HT-29 (cell line): ENCODE measurements at places on chromosomes 5 and 9.

DNA sequence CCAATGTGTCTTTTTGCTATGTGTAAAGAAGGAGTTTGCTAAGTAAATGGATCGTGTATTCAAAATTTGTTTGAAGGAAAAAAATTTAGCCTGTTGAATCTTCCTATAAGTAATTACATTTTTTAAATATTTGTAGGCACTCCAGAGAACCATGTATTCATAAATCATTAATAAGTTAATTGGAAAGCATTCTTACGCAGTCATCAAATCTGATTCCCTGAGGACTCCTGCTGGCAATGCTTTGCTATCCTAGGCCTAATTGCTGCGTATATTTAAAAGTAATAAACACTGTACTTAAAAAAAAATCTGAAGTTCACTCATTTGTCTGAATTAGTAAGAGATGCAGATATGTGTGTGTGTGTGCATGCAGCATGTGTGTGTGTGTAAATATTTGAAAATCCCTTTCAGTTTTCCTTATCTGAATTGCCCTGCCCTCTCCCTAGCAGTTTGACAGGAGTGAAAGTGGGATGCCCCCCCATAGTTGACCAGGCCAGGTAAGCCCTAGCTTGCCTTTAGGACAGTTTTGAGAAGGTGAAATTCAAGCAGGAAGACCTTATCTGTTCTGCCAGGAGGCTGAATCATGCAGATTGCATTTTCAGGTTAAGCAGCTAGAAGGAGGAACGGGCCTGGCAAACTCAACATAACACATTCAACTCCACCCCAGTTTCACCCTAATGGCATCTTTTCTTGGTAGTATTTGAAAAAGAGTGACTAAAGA is 81.2 kb upstream of the DNAH5 start:
- no peak for DNase-seq

GRCh38 chr5:9545136-9545991 is 511 bp downstream of the SEMA5A start:
- DNase-seq, result no peak

- DNase-seq, result no peak
Observed at GRCh38 chr9:131233556-131233955, 42.8 kb downstream of the FAM78A start.

- no peak for DNase-seq
Observed at GRCh38 chr5:80695666-80696065, 40.9 kb upstream of the DHFR start.

DNA sequence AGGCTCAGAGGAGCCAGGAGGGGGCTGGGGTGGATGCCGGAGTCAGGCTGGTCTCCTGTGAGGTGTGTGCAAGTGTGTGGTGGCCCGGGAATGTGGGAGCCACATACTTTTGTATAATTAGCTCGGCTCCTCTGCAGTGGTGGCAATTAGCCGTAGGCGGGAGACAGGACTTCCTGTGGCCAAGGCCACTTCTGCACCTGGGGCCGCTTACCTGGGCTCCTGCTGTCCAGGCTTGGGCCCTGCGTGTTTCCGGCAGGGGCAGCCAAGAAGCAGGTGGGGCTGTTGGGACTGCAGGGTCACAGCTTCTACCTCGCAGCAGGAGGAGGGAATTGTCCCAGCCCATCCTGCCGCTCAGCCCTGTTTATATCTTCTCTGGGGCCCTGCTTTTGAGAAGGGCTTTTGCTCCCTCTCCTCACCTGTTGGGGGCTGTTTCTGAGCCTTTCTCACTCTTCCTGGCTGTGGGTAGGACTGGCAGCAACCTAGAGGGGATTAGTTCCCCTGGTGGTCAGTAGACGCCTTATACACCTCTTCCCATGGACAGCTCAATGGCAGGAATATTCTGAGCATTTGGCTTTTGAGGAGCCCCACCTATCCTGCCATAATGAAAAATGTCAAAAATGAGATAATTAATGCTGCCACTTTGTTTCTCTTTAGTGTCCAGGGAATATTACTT is 145.4 kb upstream of the PITX1 start:
- no peak for DNase-seq

GRCh38 chr5:167071981-167072610 is 1219.3 kb upstream of the WWC1 start:
- DNase-seq, result no peak

DNA sequence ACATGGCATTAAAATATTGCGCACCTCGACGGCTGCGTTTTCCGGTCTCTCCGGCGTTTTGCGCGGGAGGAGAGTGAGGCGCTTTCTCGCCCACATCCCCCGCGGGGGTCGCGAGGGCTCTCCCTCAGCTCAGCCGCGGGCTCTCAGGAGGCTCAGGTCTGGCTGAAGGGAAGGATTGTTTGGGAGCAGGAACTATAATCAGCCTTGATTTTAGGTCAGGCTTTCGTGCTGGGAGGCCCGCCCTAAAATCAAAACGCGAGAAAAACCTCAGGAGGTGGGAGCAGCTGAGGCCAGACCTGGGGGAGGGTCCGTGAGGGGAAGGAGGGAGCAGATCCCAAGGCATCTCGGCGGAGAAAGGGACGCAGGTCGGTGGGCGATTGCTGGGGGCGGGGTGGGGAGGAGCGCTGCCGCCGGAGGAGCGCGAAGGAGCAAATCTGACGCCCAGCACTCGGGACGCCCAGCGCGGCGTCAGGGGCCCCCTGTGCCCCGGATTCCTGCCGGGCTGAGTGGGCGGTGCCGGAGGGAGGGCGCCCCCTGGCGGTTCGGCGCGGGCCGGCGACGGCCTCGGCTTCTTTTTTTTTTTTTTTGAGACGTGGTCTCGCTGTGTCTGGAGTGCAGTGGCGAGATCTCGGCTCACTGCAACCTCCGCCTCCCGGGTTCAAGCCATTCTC is 18.7 kb upstream of the RNF130 start:
- peak; percentile 54 for DNase-seq

DNA sequence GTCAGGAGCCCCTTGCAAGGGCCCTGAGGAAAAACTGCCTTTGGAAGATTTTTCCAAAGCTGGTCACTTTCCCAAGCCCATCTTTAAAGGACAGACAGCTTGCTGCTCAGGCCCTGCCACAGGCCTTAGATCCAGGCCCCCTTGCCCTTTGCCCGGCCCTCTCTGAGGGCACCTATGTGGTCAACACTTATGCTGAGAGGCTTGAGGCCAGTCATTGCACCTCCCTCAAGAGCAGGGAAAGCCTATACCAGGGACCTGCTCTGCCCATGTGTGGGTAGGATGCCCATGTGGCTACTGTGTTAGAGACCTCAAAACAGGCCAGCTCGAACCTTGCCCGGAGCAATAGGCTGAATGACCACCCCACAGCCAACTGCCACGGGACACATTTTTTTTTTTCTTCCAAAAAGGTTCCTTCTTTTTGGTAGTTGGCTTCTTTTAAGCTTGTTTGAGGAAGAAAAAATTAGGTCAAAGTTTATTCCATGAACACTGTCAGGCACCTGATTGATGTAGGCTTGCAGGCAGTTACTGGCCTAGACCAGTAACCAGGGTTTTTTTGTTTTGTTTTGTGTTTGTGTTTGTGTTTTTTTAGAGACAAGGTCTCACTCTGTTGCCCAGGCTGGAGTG is 3.8 kb downstream of the TCF7 start:
- no peak for DNase-seq

DNA sequence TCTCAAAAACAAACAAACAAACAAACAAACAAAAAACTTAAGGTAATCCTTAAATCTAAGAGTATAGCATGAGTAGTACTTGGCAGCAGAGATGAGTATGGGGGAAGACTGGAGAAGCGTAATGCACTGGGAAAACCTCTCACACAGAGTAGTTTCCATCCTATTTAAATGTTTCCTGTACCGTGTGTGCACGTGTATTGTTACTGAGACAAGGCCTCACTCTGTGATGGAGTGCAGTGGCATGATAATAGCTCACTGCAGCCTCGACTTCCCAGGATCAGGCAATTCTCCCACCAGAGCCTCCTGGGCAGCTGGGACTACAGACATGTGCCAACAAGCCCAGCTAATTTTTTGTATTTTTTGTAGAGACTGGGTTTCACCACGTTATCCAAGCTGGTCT is 2.9 kb downstream of the UIMC1 start:
- no peak for DNase-seq

- peak; percentile 59 for DNase-seq
Observed at GRCh38 chr5:114412510-114413171, 50.8 kb downstream of the KCNN2 start.

DNA sequence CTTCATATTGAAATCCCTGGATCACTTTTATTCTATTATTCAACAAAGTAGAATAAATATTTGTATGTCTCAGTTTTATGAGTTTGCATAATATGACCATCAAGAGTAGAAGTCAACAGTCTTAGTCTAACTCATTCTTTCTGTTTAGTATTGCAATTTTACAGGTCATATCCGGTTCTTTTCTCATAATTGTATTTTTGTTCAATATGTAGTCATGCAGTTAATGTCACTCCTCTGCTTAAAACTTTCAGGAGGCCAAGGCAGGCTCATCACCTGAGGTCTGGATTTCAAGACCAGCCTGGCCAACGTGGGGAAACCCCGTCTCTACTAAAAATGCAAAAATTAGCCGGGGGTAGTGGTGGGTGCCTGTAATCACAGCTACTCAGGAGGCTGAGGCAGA is 148.4 kb upstream of the TRPM3 start:
- no peak for DNase-seq

- DNase-seq, result no peak
Observed at GRCh38 chr9:96138616-96139015, 163.4 kb downstream of the HSD17B3 start.

GRCh38 chr5:173554989-173555705 is 61.3 kb downstream of the BOD1 start:
- DNase-seq, result no peak

GRCh38 chr9:93265972-93266371 is 82.0 kb downstream of the WNK2 start:
- DNase-seq, result no peak

DNA sequence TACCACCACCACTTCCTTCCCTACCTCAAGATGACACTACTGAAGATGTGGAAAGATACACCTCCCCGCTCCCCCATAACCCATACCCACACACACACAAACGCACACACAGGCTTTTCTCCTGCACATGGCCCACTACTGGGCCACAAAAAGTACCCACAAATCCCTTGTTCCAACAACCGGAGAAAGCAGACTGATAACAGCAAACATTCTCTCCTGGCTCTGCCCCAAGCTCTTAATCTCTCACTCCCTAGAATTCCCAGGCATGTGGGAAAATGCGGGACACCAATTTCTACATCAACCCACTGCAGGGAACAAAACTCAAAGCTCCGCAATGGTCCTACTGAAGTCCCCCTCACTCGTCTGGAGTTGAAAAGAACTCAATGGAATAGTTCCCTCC is 611.0 kb upstream of the KLF4 start:
- DNase-seq, result no peak

GRCh38 chr9:38347271-38347671 is 45.2 kb upstream of the ALDH1B1 start:
- DNase-seq, result no peak

GRCh38 chr9:97487861-97488260 is 13.6 kb upstream of the TMOD1 start:
- DNase-seq, result no peak

DNA sequence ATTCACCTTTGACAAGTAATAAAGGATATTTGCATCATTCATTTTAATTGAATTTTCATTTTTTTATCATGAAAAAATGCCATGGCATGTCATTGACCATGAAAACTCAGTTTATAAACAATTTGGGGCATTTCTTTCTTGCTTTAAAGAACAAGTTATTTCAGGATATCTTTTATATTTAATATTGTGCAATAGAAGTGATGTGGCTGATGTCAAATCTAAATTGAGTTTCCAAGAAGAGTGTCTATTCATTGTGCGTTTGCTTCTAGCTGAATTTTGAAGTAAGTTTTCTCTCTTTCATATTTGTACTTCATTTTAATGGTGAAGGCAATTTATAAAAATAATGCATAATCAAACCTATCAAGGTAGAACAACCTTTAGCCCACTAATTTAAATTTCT is 30.5 kb downstream of the MACIR start:
- no peak for DNase-seq

- DNase-seq, result no peak
Observed at GRCh38 chr9:715300-715699, 126.2 kb upstream of the DMRT1 start.

GRCh38 chr5:100780376-100780870 is 122.7 kb downstream of the ST8SIA4 start:
- DNase-seq, result no peak

DNA sequence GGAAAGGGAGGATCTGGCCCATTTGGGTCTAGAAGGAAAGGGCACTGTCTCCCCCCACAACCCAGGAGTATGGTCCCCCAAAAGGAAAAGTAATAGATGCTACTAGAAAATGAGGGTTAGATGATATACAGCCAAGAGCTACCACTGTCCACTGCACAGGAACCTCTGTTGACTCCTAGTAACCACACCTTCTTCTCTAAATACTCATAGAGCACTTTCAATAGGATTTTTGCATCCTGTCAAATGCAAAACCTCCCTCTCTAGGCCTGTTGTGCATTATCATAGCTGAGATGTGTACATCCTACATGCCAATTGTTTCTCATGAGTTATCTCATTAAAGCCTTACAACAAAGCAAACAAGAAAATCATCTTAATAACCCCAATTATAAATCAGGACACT is 66.8 kb downstream of the THBS4 start:
- no peak for DNase-seq

GRCh38 chr5:173327084-173327947 is 898 bp downstream of the STC2 start:
- DNase-seq, result no peak

DNA sequence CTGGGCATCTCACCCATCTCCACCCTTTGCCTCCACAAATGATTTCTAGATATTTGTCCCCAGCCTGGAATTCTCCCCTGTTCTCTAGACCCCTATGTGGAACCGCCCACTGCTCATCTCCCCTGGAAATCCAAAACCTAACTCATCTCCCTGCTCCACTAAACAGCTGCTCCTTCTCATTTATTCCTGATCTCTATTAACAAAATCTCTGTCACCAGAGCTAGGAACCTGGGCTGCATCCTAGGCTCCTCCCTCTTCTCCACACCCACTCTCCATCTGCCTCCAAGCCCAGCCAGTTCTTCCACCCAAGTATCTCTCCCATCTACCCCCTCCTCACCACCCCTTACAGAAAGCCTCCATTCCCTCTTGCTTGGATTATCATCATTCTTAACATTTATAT is 24.0 kb upstream of the SYNPO start:
- no peak for DNase-seq

DNA sequence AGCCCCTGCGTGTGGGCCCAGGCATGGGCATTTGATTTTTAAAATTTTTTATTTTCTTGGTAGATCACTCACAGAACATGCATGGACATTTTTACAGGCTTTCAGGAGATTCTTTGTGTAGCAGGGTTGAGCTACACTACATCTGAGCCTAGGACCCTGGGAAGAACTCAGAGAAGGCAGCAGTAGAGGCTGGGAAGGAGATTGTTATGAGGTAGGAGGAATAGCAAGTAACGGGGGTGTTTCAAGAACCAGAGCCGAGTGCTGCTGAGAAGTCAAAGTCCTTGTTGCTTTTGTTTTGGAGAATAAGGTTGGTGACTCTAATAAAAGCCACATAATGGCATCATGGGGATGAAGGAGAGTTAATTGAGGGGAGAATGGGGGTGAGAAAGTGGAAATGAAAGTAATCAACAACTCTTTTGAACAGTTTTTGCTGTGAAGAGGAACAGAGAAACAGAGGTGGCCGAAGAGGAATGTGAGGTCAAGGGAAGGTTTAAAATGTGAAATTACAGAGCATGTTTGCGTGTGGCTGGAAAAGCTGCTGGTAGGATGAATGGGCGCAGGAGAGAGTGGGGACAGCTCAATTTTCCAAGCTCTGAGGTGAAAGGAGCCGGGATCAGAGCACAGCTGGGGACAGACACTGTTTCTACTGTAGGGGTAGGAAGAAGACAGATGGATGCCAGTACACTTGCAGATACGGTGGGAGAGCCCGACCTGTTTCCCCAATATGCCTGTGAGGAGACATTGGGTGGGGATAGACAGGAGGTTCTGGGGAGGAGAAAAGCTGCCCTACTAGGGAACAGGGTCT is 4.7 kb upstream of the PDLIM7 start:
- DNase-seq, result no peak

- no peak for DNase-seq
Observed at GRCh38 chr5:100518377-100518776, 16.8 kb upstream of the FAM174A start.
